NCI-H345 (cell line): ENCODE measurements at places on chromosomes 16 and 17.

DNA sequence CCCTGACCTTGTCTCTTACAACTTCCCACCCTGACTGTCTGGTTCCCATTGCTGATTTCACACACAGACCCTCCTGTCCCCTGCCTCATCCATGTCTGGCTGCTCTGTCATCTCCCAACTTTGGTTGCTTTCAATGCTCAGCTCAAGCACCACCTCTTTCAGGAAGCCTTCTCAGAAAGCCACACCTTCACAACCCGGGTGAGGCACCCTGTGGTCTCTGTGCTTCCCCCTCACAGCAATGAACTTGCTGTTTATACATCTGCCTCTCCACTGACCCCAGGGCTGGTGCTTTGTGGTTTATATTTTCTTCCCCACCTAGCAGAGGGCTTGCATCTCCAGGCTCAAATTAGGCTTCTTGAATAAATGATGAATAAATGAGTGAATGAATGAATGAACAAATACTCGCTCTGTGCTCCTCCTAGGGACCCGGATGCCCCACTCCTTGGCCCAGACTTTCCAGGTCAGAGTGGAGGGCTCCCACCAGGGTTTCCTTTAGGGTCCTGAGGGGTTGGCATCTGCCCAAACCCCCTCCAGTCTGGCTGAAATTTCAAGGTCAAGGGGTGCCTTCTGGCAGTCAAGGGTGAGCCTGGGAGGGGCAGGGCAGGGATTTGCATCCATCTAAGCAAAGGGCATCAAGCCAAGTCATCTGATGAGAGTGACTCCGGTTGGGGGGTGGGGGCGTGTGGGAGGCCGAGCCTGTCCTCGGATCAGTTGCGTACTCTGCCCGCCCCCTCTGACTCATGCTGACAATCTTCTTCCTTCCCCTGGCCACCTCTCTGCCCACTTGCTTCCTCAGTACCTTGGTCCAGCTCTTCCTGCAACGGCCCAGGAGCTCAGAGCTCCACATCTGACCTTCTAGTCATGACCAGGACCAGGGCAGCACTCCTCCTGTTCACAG, at the start of gene ITGAX:
Gene ITGAX, plus strand, starts transcription at position 783 of the 898 bp plus-strand sequence. Its CDS starts 79 bp downstream, at position 862.
- no peak for DNase-seq

DNA sequence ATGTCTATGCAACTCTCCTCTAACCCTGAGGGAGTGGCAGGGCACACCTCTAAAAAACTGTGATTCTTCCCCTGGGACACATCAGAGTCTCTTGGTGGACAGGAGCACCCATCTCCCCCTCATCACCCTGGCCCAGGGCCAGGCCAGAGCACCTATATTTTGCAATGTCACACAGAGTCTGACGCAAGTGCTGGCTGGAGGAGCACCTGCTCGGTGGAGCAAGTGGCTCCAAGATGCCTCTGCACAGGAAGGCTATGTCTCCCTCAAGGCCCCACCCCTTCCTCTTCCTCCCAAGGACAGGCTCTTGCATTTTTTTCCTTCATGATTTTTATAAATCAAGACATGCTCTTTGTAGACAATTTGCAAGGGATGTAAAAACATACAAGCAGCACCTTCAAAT, 13.3 kb downstream of the SNN start:
- no peak for DNase-seq

DNA sequence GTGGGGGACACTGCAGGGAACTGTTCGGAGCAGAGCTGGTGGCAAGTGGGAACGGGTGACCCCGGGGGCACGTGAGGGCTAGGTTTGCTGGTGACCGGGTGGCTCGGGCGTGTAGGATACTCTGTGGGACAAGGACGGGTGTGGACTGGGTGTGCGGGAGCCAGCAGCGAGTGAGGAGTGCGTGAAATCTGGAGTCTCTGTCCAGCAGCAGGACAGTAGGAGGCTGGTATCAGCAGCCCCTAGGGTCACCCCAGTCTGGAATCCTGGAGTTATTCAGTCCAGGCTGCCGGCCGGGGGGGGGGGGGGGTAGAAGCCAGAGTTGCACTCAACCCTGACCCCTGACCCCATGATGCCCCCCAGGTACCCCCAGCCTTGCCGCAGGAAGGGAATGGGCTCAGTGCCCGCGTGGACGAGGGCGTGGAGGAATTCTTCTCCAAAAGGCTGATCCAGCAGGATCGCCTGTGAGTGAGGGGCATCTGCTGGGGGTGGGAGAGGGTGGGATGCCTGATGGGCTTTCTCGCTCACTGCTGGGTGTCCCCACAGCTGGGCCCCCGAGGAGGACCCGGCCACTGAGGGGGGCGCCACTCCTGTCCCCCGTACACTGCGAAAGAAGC, 6.2 kb downstream of the ACD start:
- no peak for DNase-seq

DNA sequence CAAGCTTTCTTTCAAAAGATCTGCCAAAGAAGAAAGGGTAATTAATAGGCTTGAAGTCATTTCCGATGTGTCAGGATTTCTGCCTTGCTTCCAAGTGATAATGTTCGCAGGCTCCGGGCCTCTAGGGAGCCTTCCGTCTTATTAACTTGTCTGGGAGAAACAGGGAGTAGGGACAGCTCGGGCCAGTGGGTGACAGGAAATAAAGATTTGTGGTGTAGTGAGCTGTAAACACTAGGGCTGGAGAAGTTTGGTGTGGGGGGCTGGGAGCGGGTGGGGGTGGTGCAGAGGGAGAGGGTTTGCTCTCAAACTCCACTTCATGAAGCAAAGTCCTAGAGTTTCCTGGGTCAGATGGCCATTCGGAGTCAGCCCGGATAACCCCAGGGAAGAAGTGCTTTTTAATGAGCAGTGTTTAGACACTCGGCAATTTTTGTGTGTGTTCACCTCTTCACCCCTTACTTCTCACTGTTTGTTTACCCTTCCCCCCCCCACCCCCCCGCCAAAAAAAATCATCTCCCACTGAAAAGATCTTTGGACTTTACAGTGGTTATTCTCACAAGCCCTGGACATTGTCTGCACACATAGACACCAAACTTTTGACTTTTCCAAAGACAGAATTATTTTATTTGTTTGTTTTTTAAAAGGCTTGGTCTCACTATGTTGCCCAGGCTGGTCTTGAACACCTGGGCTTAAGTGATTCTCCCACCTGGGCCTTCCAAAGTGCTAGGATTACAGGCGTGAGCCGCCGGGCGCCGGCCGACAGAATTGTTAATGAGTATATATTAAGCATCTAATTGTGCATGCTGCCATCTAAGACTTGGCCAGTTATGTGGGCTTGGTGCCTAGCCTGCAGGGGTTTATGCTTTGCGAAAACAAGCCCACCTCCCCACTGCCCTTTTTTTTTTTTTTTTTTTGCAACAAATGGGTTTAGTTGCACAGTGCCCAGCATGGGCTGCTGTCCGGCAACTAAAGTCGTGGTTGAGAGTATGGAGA, 196.4 kb downstream of the CCDC182 start:
- no peak for DNase-seq

- no peak for DNase-seq
Measured at GRCh38 chr17:27755706-27756466, 44.4 kb downstream of the NOS2 start.

DNA sequence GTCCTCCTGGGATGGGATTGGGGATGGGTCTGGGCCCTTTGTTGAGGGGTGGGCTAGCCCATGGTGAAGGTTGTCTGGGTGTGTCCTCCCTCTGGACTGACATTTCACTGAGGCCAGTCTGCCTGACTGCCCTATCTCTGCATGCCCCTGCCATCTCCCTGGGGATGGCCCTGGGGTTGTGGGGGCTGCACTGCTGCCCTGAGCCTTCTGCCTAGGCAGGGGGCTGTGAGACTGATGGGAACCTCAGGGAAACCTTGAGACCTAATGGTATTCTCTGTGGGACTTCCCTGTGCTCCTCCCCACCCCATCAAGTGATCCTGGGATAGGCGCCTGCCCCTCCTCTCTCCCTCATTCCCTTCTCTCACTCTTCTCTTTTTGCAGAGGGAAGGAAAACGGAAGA, 19.9 kb downstream of the RAI1 start:
- DNase-seq = no peak

GRCh38 chr17:5888811-5889210, 181.4 kb upstream of the WSCD1 start:
- no peak for DNase-seq

DNA sequence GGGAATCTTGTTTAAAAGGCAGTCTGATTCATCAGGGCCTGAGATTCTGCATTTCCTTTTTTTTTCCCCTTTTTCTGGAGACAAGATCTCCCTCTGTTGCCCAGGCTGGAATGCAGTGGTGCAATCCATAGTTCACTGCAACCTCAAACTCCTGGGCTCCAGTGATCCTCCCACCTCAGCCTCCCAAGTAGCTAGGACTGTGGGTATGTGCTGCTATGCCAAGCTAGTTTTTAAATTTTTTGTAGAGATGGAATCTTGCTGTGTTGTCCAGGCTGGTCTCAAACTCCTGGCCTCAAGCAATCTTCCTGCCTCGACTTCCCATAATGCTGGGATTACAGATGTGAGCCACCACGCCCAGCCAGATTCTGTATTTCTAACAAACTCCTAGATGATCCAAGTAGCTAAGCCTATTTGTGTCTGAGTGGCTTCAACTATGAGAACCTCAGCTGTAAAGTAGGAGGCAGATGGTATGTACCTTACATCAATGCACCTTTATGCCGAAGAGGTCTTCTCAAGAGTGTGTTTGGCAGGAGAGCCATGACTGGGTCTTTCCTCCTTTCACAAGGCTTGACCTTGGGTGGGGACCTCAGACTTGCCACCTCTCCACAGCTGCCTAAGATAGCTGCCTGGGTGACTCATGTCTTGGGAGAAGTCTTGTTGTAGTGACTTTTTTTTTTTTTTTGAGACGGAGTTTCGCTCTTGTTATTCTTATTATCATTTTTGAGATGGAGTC, 10.9 kb downstream of the LDAF1 start:
- no peak for DNase-seq

- peak; percentile 83 for DNase-seq
Measured at GRCh38 chr17:39197380-39198185, at the start of gene CACNB1. Gene CACNB1, minus strand, starts transcription at chr17:39197669. Its CDS starts 174 bp downstream, at chr17:39197495.

- no peak for DNase-seq
Measured at GRCh38 chr17:21371511-21372081, 4.6 kb upstream of the KCNJ12 start.

DNA sequence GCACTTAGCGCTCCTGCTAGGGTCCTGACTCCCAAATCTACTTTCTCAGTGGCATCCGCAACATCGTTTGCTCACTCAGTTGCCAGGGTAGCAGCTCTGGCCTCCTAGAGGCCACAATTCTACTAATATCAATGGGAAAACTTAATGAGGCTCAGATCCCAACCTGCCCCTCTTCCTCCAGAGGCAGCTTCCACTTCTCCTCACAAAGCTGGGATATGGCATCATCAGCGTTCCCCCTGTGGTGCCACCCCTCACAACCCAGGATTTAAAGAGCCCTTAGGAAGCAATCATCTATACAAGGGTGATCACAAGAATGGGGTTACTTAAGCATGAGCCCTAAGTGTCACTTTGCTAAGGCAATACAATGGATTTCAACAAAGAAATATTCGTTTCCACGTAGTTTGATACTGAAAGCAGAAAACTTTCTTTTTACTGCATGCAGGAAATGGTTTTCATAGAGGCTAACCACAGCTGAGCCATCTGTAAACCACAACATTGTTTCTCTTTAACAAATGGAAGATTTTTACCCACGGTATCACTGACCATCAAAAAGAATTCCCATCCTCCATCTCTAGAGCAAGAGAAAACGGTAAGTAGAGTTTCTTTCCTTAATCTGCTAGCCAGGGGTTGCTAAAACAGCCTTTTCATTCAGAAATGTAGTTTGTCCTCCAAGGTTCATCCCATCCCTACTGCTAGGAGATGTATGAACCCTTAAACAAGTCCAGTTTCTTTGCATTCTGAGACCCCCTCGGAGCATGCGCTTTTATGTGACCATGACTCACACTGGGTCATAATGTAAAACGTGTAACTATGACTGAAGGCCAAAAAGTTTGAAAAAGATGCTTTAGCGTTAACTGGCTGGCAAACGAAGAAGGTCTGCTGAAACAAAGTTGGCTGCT, 68.3 kb upstream of the BCAR1 start:
- no peak for DNase-seq

DNA sequence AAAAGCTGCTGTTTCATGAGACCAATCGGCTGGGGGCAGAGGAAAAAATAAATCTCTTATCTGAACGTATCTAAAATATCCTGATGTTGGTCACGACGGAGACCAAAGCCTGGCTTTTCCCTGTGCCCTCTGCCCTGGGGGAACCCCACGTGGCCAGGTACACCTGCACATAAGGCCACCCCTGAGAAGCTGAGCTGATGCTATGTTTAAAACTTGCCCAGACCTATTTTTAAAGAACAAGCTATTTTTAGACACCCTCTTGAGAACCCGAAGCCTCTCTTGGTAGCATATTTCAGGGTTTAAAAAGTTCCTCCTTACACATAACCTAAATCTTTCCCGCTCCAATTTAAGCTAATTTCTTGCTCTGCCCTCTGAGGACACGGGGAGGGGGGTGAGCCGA, 210.4 kb downstream of the GSG1L start:
- DNase-seq = no peak

DNA sequence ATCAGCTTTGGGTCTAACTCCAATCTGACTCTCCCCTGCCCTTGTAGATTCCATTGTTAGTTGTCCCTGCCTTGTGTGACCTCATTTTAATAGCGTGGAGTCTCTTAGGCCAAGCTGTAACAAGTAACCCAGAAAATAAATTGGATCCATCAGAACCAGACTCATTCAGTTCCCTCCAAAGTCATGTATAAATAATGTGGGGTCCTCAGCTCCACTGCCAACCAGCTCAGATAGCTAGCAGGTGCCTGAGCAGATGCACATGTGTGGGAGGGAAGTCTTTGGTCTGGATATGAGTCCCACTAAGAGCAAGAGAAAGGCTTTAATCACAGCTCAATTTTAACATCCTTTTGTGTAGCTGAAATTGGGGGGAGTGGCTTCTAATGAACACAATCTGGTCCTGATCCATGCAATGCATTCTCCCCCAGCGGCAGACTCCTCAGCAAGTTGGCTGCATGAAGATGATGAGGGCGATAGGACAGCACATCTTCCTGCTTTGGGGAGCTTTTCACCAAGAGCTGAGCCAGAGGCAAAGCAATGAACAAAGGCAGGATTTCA, 151.6 kb downstream of the ABCC12 start:
- DNase-seq = no peak

DNA sequence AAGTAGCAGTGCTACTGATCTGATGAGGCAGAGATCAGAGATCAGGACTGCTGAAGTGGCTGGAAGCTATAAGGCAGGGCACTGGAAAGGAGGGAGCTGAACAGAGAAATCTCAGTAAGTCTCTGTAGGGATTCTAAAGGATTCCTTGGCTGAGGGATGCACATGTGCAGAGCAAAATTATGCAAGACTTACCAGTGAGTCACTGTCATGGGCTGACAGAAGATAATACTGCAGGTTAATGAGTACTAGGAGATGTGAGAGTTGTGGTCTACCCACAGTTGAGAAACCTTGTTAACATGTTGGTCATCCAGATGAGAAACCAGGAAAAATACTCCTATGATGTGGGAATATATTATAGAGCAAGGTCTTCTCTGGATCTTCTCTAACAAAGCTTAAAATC, 378.1 kb downstream of the HAPSTR1 start:
- no peak for DNase-seq

DNA sequence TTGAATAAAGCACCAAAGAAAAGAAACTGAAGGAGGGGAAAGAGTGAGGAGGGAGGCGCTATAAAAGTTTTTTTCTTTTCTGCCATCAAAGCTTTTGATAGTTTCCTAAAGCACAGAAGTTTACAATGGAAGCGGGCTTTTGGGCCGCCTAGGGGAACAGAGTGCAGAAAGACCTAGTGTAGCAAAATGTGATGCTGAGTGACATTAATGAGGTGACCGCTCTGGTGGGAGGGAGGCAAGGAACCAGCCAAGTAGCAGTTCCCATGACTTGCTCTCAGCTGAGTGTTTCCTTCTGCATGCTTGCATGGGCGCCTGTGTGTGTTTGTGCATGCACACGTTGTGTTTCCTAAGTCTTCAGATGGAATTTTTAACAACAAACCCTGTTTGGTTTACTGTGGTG, 15.5 kb downstream of the MSI2 start:
- DNase-seq = no peak

GRCh38 chr17:16569358-16569712, 331 bp upstream of the ZNF287 start:
- no peak for DNase-seq
